ENCODE measurements at places on chromosomes 13 and 19. TPM values are rescaled to one million over a fixed set of nuclear protein-coding genes. Genes with fewer than 3 reads are reported as not detected.

Gene CDADC1
- total RNA-seq: 1.8 TPM

Gene SLITRK6
- total RNA-seq: not detected

DNA sequence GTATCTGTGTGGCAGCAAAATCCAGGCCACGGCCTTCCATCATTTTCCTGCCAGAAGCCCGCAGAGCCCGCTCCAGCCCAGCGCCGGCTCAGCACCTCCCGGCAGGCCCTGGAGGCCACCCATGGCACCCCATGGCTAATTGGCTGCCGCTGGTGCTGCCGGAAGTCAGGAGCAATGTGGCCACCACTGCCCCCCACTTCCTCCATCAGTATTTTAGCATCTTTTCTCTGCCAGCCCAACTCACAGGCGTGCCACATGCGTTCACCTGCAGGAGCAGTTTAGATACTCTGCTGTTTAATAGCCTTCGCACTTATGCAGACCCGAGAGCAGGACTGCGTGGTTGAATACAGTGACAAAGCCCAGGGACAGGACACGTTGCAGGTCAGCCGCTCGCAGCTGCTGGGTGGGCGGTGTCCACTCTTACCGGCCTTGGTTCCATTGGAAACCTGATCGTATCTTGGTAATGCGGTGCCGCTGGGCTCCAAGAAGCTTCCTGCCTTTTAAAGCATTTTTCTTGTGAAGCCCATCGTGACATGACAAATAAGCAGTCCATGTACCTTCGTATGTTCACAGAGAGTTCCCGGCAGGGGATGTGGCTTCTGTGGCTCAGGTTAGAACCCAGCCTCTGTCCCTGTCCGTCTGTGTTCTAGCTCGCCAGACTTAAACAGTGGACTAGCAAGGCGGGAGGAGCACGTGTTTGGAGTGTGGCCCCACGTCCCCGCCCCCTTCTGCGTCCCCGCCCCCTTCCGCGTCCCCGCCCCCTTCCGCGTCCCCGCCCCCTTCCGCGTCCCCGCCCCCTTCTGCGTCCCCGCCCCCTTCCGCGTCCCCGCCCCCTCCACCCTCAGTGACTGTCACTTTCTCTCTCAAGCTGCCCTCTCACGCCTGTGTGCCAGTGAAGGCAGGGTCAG is 162.0 kb upstream of the SOX1 start:
- no peaks in the 10 kb centered on the region for H3K36me3 ChIP-seq
- no peaks in the 10 kb centered on the region for H3K27me3 ChIP-seq
- H3K4me3 ChIP-seq: no peak overlapping the region
- no peak overlapping the region for H3K27ac ChIP-seq
- no peak for DNase-seq

Gene B3GNT3
- total RNA-seq: not detected

DNA sequence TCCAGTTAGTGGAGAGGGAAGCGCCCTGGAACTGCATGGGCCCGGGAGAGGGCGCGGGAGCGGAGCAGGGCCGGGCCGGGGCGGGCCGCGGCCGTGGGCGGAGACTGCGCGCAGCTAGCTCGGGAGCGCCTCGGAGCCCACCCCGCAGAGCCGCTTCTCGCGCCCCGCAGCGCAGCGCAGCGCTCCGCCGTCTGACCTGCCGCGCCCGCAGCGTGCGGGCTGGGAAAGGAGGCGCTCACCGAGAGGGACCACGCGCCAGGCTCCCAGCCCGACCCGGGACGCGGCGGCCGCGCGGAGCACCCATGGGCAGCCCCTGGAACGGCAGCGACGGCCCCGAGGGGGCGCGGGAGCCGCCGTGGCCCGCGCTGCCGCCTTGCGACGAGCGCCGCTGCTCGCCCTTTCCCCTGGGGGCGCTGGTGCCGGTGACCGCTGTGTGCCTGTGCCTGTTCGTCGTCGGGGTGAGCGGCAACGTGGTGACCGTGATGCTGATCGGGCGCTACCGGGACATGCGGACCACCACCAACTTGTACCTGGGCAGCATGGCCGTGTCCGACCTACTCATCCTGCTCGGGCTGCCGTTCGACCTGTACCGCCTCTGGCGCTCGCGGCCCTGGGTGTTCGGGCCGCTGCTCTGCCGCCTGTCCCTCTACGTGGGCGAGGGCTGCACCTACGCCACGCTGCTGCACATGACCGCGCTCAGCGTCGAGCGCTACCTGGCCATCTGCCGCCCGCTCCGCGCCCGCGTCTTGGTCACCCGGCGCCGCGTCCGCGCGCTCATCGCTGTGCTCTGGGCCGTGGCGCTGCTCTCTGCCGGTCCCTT is at the start of gene MLNR:
Gene MLNR (plus strand): TSS at position 303 of the 820 bp plus-strand sequence. CDS start 0 bp downstream, at position 303.
- H3K36me3 ChIP-seq: no peaks in the 10 kb centered on the region
- H3K27ac ChIP-seq: no peak within 1 kb of the TSS
- H3K27me3 ChIP-seq: peaks cover 65% of the 10 kb centered on the region

GRCh38 chr13:52127378-52127777 is 1.5 kb downstream of the NEK5 start:
- H3K27ac ChIP-seq: no peak overlapping the region
- no peaks in the 10 kb centered on the region for H3K4me1 ChIP-seq
- H3K36me3 ChIP-seq: 0 out of 2 replicates have a peak, but pooled peaks cover 5% of the 10 kb centered on the region
- DNase-seq: peak; percentile 37
- no peaks in the 10 kb centered on the region for H3K27me3 ChIP-seq
- no peak overlapping the region for H3K4me3 ChIP-seq

- H3K27me3 ChIP-seq: no peaks in the 10 kb centered on the region
- H3K4me1 ChIP-seq: no peaks in the 10 kb centered on the region
- H3K4me3 ChIP-seq: no peak overlapping the region
- no peak for DNase-seq
- H3K27ac ChIP-seq: no peak overlapping the region
- no peaks in the 10 kb centered on the region for H3K36me3 ChIP-seq
These were observed 69.6 kb downstream of the ARHGEF7 start for GRCh38 chr13:111184458-111185401.

Gene VSTM2B
- total RNA-seq: not detected

DNA sequence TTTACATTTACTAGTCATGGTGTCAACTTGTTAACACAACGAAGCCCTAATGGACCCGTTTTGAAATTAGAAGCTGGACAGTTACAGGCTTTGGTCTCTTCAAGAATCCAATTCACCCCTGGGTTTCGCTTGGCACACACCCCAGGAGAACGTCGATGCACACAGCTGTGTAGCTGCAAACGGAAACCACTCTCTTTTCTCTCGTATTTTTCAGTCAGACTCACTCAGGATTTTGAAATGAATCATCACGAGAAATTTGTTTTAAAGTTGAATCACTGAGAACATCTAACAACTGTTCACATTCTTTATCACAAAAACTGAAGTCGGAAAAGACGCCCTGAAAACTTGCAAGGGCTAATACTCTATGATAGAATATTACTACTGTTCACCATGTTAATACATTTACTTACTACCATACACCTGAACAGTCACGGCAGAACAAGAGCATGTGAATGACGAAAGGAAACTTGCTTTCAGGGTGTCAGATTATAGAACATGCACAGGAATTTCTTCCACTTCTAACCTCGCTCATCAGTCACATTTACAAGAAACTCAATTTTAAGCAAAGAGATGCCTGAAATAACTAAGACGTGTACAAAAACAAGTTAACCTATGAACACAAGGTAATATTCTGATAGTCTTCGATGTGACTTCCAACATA is 4.7 kb downstream of the PNMA8A start:
- peak; percentile 88 for DNase-seq
- H3K4me1 ChIP-seq: peaks cover 12% of the 10 kb centered on the region
- H3K4me3 ChIP-seq: peak overlapping the region; percentile 60
- H3K27ac ChIP-seq: peak overlapping the region; percentile 39
- no peaks in the 10 kb centered on the region for H3K27me3 ChIP-seq
- H3K36me3 ChIP-seq: no peaks in the 10 kb centered on the region

DNA sequence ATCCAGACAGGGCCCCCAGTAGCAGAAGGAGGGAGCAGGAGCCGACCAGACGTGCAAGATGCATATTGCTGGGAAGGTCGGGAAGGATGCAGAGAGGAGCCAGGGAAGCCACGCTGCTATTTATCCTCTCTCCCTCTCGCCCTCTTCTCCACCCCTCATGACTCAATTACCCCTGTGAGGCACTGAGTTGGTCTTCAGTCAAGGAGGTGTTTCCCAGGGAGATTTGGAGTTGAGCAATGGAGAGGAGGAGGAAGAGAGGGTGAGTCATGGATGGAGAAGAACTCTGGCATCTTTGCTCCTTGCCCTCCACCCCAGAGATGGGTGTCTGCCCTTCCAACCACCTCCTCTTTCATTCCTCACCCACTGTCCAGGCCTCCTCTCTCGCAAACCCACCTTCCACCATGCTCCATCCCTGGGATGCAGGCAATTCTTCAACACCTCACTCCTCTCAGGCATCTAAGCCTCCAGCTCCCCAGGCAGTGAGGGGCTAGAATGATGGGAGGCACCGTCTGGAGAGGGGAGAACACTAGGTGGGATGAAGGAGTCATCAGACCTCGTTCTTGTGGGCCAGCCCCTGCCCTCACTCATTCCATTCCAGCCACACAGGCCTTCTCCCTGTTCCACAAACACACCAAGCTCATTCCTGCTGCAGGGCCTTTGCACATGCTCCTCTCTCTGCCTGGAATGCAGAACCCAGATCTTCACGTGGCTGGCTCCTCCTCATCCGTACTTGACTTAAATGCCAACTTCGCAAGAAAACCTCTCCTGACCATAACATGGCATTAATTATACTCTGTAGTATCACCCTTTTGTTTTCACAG is at the start of gene SBSN:
Gene SBSN (minus strand): TSS at position 94 of the 821 bp plus-strand sequence. CDS start 30 bp downstream, at position 64.
- H3K36me3 ChIP-seq: no peaks in the 10 kb centered on the region
- no peaks in the 10 kb centered on the region for H3K27me3 ChIP-seq
- DNase-seq: peak; percentile 94
- H3K4me3 ChIP-seq: no peak within 1 kb of the TSS
- H3K4me1 ChIP-seq: peaks cover 8% of the 10 kb centered on the region
- peak within 1 kb of the TSS; percentile 33 for H3K27ac ChIP-seq

GRCh38 chr19:27657271-27658051 is 1555.5 kb downstream of the UQCRFS1 start:
- no peaks in the 10 kb centered on the region for H3K36me3 ChIP-seq
- no peaks in the 10 kb centered on the region for H3K27me3 ChIP-seq
- DNase-seq: no peak
- H3K4me3 ChIP-seq: no peak overlapping the region
- no peaks in the 10 kb centered on the region for H3K4me1 ChIP-seq

Gene FARP1
- 56.6 TPM for total RNA-seq

Gene ALKBH6
- total RNA-seq: 32.1 TPM

Gene RGL3
- total RNA-seq: 5.9 TPM

GRCh38 chr13:98386637-98387036 is 190.3 kb downstream of the STK24 start:
- DNase-seq: no peak
- no peak overlapping the region for H3K4me3 ChIP-seq
- H3K27me3 ChIP-seq: no peaks in the 10 kb centered on the region
- H3K27ac ChIP-seq: no peak overlapping the region
- peaks cover 11% of the 10 kb centered on the region for H3K4me1 ChIP-seq

DNA sequence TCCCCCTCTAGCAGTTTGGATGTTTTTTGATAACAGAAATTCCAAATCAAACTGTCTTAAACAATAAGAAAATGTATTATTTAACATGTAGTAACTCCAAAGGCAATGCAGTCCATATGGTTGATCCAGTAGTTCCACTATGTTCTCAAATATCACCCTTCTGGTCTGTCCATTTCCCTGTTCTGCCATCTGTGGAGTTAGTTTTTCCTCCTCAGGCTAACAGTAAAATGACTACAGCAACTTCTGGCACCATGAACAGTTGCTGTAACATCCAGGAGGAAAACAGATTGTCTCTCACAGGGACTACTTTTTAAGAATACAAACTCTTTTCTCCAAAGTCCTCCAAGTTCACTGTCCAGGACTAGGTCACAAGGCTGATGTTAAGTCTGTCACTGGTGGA is 455.4 kb downstream of the FGF14 start:
- no peaks in the 10 kb centered on the region for H3K27me3 ChIP-seq
- no peaks in the 10 kb centered on the region for H3K4me1 ChIP-seq
- no peaks in the 10 kb centered on the region for H3K36me3 ChIP-seq
- no peak overlapping the region for H3K4me3 ChIP-seq

Gene RLN3
- not detected for total RNA-seq

Gene FCHO1
- total RNA-seq: 0.43 TPM

DNA sequence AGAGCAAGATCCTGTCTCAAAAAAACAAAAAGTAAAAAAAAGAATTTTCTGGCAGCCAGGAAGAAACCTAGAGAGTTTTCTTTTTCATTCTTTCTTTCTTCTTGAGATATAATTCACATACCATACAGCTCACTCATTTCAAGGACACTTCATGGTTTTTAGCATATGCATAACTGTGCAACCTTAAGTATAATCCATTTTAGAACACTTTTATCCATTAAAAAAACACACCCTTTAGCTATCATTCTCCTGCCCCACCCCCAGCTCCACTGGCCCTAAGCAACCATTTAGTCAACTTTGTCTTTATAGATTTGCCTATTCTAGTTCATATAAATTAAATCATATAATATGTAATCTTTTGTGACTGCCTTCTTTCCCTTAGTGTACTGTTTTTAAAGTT is 8.1 kb upstream of the IPO5 start:
- H3K36me3 ChIP-seq: no peaks in the 10 kb centered on the region
- peak overlapping the region; percentile 60 for H3K27ac ChIP-seq
- no peaks in the 10 kb centered on the region for H3K27me3 ChIP-seq
- H3K4me1 ChIP-seq: peaks cover 39% of the 10 kb centered on the region

DNA sequence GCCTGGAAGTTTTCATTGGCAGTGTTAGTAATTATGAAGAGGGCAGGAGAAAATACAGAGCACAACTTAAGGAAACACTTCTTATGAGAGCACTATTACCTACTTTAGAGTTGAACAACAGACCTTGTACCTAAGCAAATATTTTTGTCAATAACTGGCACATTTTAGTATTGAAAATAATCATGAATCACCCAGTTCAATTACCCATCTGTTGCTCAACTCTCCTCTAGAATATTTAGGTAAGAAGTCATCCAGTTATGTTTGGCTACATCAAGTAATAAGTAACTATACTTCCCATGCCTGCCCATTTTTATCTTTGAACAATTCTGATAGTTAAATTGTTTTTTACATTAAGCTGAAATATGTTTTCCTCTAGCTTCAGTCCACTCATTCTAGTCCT is 893.4 kb downstream of the DIAPH3 start:
- H3K4me1 ChIP-seq: no peaks in the 10 kb centered on the region
- H3K4me3 ChIP-seq: no peak overlapping the region
- DNase-seq: no peak
- H3K27me3 ChIP-seq: no peaks in the 10 kb centered on the region
- H3K27ac ChIP-seq: no peak overlapping the region

Gene PDE4C
- total RNA-seq: under 0.01 TPM

- peak overlapping the region; percentile 51 for H3K27ac ChIP-seq
- DNase-seq: peak; percentile 89
- no peaks in the 10 kb centered on the region for H3K36me3 ChIP-seq
- no peak overlapping the region for H3K4me3 ChIP-seq
- H3K27me3 ChIP-seq: no peaks in the 10 kb centered on the region
- peaks cover 12% of the 10 kb centered on the region for H3K4me1 ChIP-seq
These were observed 21.3 kb upstream of the MTRF1 start for GRCh38 chr13:41284512-41285288.
